ENCODE measurements at places on chromosomes 5 and 9. TPM values are rescaled to one million over a fixed set of nuclear protein-coding genes. Genes with fewer than 3 reads are reported as not detected.

Gene CCIN
- total RNA-seq = 2.6 TPM

Gene IRX1
- total RNA-seq = 7.9 TPM

Gene PLCXD3
- total RNA-seq = 13.0 TPM

Gene ZNF454
- 0.18 TPM for total RNA-seq

Gene CYLC2
- total RNA-seq = not detected

Gene SGTB
- 6.1 TPM for total RNA-seq

Gene ADAMTS13
- 2.1 TPM for total RNA-seq

Gene KIF4B
- not detected for total RNA-seq

Gene PNPLA7
- 5.4 TPM for total RNA-seq

Gene CBY3
- not detected for total RNA-seq

Gene MPDZ
- 41.0 TPM for total RNA-seq

Gene SPINK5
- total RNA-seq = not detected

Gene UNC13B
- total RNA-seq = 10.1 TPM

All from fibroblast of the aortic adventitia (primary cell).